ENCODE measurements at places on chromosomes 1 and 21. TPM values are rescaled to one million over a fixed set of nuclear protein-coding genes. Genes with fewer than 3 reads are reported as not detected.
A peak's percentile ranks its signal among the peaks of the same experiment; 100 is the strongest.

DNA sequence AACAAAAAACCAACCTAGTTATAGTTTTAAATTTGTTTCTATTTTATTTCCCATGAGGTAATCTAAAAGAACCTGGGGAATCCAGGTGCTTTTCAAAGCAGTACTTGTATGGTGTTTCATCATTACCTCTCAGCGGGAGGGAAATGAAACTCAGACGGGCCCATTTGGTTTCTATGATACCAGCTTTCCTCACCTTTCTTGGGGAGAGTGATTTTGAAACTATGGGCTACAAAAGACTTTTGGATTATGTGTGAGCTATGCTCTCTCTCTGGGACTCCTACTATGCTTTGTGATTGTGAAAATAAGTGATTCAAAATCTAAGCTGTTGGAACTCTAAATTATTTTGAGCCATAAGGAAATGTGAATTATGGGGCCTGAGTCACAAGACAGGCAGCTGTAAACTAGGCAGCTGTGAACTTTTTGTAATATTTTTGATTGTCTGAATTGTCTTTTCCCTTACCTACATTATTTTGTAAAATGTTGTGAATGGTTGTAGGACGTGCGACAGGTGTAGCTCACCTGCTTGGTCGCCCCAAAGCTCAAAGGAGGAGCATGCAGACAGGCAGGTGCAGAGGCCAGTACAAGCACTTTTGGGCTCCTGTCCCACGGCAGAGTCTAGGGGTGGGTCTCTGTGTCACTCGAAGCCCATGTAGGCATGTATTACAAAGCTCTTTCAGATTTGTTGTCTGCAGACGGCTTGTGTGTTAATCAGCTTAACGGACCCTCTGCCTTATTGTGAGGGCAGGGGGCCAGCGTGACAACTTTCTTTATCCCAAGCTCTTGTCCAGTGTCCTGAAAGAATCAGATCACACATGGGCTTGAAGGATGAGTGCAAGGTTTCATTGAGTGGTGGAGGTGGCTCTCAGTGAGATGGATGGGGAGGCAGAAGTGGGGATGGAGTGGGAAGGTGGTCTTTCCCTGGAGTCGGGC lies 64.8 kb upstream of the BACH1 start:
- no peak for DNase-seq

CFAP107 gene
- total RNA-seq, result 0.69 TPM

GRCh38 chr1:150008699-150009098 lies 1.8 kb downstream of the OTUD7B start:
- DNase-seq, result peak; percentile 2

- DNase-seq, result no peak
These were observed 23.6 kb upstream of the EPS8L3 start for GRCh38 chr1:109787211-109787844.

RHD gene
- total RNA-seq, result 1.4 TPM

DNA sequence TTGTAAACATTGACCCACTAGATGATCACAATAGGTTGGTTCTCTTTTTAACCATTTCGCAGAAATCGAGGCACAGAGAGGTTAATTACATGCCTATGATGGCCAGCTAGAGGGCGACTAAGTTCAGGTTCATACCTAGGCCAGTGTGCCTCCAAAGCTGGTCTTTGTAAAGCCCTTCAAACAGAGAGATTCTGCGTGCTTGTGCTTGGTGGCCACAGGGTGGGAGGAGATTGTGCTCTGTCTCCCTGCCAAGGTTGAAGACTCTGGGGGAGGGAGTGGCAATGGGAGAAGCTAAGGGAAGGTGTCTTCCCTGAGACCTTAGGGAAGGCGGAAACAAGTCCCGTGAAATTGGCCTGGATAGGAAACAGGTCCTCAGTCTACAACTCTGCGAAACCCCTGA lies 59.1 kb upstream of the RBM15 start:
- no peak for DNase-seq

- no peak for DNase-seq
These were observed 174.2 kb downstream of the PTPRU start for GRCh38 chr1:29410476-29410875.

DNA sequence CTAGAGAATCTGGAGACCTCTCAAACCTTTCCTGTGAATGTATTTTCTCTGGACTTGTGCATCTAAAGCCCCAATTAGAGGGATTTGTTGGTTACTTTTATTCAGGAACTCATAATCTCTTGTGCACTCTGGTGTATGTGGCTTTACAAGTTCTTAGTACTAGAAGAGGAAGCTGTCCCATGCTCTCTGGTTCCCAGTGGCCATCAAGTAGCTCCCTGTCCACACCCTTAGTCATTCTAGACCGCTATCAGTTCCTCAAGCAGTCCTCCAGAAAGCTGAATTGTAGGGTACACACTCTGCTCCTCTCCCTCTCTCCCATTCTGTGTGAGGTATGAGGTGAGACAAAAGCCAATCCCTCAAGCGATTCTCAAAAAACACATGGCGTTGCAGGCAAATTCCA lies 470.3 kb downstream of the PTPRC start:
- DNase-seq, result no peak

- no peak for DNase-seq
These were observed 45.5 kb downstream of the UCHL5 start for GRCh38 chr1:193013707-193014106.

DNA sequence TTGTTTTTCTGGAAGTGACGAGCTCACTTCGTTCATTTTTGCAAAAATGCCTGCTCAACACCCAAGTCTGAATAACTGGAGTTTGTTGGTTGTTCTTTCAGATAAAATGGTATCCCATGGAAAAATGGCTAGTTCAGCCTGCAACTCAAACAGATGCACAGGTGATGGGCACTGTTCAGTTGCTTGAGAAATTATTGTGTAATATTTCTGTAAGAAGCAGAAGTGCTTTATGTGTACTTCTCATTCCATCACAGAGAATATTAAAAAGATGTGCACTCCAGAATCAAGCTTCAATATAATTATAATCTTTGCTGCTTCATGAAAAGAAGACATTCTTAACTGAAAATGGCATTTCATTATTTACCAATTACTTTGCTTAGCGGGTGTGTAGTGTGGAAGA lies 9.1 kb downstream of the SYT2 start:
- DNase-seq, result no peak

GRCh38 chr1:92929461-92929860 lies 31.8 kb downstream of the DIPK1A start:
- no peak for DNase-seq

DNA sequence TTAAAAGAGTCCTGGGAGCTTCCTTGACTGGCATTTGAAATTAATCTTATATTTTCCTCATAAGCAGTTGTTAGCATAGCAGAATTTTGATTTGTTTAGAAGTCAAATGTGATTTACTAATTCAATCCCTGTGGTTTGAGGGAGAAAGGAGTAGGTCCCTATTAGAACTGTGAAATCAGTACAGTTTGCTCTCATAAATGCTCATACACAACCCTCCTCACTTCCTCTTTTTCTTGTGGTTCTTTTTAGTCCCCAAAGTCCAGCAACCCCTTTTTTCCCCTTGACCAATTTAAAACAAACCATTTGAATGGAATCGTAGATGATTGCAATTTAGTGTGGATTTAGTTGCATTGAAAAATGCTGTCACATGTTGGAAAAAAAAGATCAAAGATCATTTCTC lies 9.2 kb upstream of the IFI44 start:
- no peak for DNase-seq

- no peak for DNase-seq
These were observed 47.8 kb upstream of the RGS5 start for GRCh38 chr1:163250382-163250974.

GRCh38 chr1:145906954-145907753 lies 2.7 kb downstream of the ITGA10 start:
- no peak for DNase-seq

PLA2G2D gene
- total RNA-seq, result not detected

EFCAB7 gene
- total RNA-seq, result 32.3 TPM

DNA sequence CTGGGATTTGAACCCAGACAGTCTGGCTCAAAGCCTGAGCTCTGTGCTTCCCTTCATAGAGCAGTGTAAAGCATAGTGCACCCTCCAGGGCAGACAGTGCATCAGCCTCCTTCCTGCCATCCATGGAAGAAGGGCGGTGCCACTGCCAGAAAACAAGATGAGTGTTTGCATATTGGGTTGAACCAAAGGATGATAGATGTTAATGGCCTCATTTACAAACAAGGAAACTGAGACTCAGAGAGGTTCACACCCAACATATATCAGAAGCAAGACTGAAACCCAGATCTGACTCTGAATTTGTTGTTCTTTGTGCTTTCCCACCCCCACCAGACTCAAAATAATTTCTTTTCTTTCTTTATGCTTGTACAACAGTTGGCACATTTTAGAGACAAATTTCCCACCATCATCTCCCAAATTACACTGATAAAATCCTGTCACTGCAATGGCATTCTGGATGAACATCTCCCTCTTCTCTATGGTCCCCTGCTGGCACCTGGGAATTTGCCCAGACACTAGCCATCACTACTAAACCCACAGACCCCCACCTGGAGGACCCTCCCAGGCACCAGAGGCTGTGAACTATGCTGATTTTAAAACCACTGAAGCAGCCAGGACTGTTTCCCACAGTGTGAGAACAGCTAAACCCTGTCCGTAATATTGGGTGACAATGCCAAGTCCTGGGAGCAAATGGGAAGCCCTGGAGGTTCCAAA lies 45.4 kb upstream of the MPZL1 start:
- DNase-seq, result no peak

DNA sequence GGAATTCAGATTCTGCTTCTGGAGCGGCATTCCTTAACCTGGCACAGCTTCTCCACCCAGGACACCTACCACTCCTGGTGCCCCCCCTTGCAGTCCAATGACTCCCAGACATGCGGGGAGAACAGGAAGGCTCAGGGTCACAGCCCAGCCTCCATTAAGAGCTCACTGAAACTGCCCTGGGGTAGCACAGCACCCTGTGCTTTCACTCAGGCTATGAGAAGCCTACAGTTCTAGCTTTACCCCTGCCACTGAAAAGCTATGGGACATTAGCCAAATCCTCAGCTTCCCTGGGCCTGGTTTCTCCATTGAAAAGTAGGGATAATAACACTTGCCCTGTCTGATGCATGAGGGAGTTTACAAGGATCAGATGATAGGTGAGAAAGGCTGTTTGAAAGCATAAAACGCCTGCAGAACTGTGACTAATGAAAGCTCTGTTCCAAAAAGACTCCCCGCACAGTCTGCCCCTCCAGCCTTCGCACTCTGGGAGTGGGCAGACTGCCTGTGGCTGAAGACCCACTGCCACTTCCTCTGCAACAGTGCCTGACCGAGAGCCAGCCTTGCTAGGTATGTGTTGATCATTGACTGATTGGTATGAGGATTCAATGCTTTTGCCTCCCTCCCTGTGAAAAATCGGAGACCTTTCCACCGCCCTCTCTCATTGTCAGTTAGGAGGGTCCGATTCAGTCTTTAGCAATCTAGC lies 2.7 kb upstream of the CLDN19 start:
- DNase-seq, result peak; percentile 25

NUDT4B gene
- 3.3 TPM for total RNA-seq

NEGR1 gene
- total RNA-seq, result 21.4 TPM

- no peak for DNase-seq
These were observed 21.1 kb upstream of the ZBTB21 start for GRCh38 chr21:42031241-42031640.

CR1L gene
- total RNA-seq, result 2.0 TPM

CASQ1 gene
- total RNA-seq, result 1.3 TPM

OR2T11 gene
- not detected for total RNA-seq

CA6 gene
- not detected for total RNA-seq

DNA sequence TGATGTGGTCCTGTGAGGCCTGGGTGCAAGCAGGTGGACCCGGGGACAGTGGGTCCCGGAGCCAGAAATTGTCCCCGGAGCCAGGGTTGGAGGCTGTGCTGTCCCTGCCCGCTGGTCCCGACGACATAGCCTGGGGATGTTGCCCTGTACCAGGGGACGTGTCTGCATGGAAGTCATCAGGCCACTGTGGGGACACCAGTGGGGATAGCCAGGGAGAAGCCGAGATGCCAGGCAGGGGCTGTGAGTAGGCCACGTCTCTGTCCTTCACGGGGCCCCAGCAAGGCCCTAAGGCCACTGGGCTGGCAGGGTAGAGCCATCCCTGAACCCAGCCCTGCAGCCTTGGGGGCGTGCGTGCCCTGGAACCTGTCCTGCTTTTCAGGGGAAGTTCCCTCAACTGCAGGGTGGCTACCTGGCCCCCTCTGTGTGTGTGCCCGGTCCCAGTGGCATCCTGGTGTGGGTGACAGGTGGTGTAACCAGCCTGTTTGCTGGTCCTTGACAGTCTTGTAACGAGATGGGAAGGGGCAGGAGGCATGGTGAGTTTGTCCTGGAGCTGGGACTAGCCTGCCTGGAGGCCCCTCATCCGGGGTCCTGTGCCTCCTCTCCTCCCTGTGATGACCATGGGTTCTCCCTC lies 73.2 kb downstream of the OBSCN start:
- DNase-seq, result no peak

GRCh38 chr1:34983700-34984355 lies 1.3 kb downstream of the TMEM35B start:
- DNase-seq, result no peak

GRCh38 chr1:25054526-25055323 lies 124.6 kb upstream of the RUNX3 start:
- no peak for DNase-seq

GRCh38 chr1:193105821-193106177 lies 585 bp upstream of the GLRX2 start:
- DNase-seq, result no peak

GRCh38 chr1:147541672-147542568 lies 619 bp downstream of the BCL9 start:
- DNase-seq, result peak; percentile 67

- DNase-seq, result no peak
These were observed 23.1 kb upstream of the RSPO1 start for GRCh38 chr1:37657620-37658412.

ACTA1 gene
- 1.7 TPM for total RNA-seq

GRCh38 chr1:54014009-54014629 lies 3.9 kb downstream of the LDLRAD1 start:
- DNase-seq, result no peak

SORT1 gene
- 30.1 TPM for total RNA-seq

DNA sequence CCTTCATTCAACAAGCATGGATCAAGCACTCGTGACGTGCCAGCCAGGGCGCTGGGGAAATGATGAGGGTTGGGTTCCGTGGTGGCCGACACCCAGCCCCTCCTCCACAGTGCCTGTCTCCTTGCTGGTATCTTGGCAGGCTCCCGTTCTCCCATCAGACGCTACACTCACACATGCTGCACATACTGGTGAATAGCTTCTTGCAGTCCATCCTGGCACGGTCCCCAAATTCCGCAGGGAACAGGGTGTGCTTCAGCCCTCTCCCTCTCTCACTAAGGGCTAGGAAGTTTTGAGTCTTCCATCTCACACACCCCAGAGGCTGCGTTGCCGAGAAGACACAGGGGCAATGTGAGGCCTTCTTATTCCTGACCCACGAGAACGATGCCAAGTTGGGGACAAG lies 10.1 kb upstream of the MEF2D start:
- no peak for DNase-seq

DNA sequence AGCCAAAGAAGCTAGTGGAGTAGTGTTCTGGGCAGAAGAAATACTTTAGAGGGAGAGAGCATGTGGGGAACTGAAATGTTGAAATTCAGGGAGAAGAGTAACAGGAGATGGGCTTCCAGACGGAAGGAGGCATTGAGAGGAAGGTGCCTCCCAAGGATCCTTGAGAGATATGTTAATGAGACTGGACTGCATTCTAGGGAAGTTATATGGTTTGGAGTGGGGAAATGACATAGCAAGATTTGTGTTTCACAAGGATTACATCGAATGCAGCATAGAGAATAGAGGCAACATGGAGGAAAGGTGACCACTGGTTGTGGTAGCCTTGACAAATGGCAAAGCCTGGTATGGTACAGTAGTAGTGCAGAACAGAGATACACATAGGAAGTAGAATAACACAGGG lies 160.5 kb upstream of the HMCN1 start:
- no peak for DNase-seq

All from spinal cord (tissue), 10 donors.